HCT116 (cell line): ENCODE measurements at places on chromosomes 6 and 20.

DNA sequence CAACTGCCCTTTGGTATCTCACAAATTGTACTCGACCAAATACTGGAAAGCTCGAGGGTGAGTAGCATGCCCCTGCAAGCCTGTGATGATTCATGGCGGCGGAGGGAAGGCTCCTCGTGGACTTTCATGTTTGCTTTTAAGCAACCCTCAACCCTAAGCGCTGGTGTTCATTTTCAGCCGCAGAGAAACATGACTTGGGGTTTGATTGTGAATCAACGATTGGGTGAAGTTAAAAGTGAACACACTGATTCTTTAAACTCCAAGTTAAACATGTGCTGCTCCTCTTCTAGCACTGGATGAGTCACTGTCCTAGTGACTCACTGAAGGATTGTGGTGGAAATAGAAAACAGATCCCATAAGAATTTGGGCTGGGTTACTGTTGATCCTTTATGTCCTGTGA is 8.3 kb downstream of the CD109 start:
- DNase-seq, result peak; percentile 93

DNA sequence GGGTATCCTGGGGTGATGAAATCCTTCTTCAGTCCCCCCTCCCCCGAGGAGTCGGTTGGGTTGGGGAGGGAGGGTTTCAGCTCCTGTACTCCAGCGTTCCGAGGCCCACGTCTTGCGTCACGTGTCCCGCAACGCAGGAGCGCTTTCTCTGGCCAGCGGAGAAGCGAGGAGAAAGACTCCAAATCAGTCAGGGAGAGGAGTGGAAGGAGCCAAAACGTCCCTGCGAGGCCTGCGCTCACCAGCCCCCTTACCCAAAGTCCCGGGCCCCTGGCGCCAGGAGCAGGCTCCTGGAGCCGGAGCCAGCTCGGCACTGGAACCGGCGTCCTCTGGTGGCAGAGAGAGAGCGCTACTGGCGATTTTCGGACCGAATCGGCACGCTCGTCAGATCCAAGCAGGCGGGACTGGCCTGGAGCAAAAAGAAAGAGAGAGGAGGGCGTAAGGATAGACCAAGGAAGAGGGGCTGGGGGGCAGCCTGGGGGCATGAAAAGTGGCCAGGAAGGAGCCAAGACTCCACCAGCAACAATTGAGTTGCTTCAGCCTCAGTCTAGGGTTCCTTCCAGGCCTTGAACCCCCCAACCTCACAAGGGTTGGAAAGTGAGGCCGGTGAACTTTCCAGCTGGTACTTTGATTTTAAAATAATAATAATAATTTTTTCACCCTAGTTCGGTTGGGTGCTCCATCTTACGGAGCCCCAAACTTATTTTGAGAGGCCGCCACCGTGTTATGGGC is at the start of gene GNAS:
TSS of gene GNAS (plus strand) at position 174 of the 729 bp plus-strand sequence.
- no peak for DNase-seq

DNA sequence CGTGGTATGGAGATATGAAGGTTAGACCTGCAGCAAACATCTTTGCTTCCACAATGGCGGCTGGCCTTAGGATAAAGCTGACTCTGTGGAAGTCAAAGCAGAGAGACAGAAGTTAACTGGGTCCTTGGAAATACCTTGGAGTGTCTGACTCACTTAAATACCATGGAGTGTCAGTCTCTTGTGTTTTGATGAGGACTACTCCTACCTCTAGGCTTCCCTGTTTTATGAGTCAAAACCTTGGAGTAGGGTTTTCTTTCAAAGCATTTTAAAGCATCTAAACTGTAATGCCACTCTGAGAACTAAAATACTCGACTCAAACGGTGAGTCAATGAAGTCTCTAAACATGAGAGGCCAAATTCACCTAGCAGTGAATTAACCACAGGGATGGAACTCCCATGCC is 329.1 kb downstream of the SAMD5 start:
- no peak for DNase-seq

DNA sequence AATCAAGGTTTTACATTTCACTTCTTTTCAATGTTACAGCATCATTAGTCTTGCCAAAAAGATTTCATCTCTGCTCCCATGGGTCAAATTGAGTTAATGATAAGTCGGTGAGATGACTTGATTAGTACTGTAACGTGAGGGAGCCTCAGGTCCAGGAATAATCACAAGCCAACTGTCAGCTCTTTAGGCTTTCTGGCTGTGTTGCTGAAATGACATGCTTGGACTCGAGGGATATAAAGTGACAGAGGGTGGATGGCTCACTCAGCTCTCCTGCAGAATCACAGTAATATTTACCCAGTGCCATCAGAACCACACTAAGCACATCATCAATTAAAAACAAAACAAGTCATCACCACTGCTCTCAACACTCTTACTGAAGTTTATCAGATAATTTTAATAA is 196.2 kb upstream of the THEMIS start:
- DNase-seq, result no peak

DNA sequence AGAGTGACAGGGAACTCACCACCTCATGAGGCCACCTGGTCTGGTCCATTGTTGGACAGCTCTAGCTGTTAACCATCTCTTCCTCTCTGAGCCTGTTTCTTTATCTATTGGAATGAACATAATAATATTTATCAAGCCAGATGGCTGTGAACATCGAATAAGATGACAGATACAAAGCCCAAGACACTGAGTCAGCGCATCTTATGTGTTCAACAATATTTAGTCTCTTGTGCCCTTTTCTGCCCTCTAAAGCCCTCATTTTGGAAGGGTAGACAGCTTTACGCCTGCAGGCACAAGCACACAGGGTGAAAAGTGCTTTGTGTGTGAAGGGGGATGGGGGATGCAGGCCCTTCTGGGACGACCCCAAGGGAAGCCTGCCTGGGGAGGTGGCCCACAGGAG is 164.0 kb downstream of the GRM4 start:
- DNase-seq, result no peak

DNA sequence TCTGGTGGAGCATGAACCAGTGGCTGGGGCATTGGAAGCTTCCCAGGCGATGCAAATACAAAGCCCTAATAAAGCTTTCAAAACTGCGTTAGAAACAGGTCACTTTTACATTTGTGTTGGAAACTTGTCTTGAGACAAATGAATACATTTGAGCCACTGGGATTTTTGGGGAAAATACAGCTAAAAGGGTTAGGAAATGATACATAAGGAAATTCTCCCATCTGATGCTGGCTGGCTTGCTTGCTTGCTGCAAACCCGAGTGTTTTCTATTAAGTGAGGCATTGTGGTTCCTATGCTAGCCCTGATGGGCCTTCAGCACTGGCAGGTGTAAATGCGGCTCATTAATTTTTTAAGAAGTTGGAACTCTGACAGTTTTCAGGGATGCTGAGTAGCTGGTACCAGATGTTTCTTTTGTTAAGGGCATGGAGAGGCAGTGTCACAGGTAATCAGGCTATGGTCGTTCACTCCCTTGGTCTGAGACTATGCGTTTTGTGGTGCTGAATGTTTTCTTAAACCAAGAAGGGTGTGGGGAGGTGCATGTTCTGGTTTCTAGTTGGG is 35.2 kb downstream of the RREB1 start:
- no peak for DNase-seq

GRCh38 chr6:163716690-163717089 is 302.2 kb downstream of the QKI start:
- DNase-seq, result no peak

GRCh38 chr20:60803335-60804055 is 448.6 kb upstream of the CDH4 start:
- no peak for DNase-seq

DNA sequence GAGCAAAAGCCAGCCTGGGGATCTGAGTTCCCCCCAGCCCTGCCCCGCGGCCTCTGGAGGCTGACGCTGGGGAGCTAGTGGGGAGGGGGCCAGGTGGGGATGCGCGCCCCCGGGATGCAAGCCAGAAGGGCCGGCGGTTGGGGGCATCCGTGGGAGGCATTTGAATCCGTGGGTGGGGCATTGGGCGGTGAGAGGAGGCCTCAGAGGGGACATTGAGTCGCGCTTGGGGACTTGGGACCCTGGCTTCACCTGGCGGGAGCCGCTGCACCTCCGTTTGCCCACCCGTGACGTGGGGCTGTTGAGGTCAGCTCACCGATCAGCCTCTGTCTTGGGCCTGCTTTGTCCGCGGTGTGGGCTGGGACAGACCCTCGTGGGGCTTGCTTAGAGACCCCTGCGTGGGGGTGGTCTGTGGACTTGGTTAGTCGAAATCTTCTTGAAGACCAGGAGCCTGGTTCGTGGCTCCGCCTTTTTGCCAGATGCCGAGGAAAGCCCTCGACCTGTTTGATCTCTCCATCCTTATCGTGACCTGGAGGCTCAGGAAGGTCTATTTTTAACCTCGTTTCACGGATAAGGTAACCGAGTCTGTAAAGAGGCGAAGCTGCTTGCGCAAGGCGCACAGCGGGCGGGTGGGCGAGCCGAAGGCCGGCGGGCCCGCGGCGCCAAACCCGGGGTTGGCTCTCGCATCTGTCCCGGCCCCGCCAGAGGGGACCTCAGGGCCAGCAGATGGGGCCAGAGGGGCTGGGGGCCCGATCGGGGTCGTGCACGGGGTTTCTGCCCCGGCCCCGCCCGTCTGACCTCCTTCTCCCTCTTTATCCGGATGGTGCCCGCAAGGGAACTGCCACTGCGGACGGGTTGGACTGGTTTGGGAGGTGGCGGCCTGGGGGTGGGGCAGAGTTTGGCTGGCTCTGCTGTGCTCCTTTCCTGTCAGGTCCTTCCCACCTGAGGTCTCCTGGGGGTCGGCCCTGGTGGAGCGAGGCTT is 8.3 kb downstream of the FAM110A start:
- DNase-seq, result no peak

GRCh38 chr20:23585449-23585807 is 17.1 kb upstream of the CST9L start:
- no peak for DNase-seq

DNA sequence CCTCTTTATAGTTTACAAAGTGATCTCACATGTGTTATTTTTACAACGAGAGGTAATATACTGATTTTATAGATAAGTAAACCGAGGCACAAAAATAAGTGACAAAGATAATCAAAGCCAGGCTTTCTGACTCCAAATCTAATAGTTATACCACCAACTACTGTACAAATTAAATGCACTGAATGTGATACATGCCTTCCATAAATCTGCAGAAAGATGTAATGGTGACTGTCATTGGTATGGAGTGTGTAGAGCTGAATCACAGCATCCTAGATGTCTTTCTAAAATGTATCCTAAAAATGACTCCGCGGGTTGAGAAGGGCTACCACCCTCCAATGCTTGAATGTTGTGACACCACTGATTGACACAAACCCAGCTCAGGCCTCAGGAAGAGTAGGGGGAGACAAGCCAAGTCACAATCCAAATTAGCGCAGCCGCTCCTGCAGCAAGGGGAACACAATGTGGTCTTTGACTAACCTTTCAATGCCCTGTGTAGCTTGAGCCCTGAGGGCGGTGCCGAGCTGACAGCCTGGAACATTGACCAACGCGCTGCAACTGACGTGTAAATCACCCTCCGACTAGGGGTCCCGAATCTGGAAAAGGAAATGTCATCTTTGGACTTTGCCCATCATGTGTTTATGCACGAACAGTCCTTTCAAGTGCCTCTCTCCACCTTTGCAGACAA is 136.8 kb downstream of the OLIG3 start:
- DNase-seq, result no peak

GRCh38 chr20:58665606-58666005 is 14.5 kb downstream of the STX16 start:
- no peak for DNase-seq

- DNase-seq, result no peak
Observed at GRCh38 chr6:3471711-3472110, 14.9 kb upstream of the SLC22A23 start.

- no peak for DNase-seq
Observed at GRCh38 chr6:42418724-42419123, 33.0 kb downstream of the TRERF1 start.

GRCh38 chr6:110705543-110705942 is 109.7 kb downstream of the CDK19 start:
- no peak for DNase-seq

DNA sequence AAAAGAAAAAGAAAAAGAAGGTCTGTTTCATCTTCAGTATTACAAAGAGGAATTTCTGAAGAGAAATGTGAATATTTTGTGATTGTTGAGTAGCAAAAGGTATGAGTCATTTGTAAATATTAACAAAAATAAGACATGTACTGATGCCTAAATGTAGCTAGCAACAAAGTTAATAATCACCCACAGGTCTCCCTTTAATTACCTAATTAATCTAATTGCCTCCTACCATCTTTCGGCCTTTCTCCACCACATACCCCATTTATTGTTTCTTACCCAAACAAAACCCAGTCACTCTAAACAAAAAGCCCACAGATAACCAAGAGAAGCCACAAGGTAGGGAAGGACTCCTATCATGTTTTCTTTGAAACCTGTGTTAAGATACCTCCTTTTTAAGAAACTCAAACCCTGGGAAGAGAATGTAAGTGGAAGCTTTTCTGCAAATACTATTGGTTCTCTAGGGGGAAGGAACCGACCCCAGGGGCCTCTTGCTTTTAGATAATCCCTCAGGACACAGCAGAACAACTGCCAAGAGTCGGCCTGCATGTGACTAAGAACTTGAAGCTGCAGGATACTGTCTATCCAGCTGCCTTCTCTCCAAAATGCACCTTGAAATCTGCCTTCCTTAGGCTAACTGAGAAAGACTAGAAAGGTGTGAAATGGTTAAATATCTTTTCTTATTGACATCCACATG is 16.1 kb upstream of the STK38 start:
- DNase-seq, result no peak

GRCh38 chr20:58699623-58700107 is 7.1 kb downstream of the NPEPL1 start:
- DNase-seq, result no peak

GRCh38 chr6:24659561-24659960 is 7.1 kb downstream of the TDP2 start:
- no peak for DNase-seq

DNA sequence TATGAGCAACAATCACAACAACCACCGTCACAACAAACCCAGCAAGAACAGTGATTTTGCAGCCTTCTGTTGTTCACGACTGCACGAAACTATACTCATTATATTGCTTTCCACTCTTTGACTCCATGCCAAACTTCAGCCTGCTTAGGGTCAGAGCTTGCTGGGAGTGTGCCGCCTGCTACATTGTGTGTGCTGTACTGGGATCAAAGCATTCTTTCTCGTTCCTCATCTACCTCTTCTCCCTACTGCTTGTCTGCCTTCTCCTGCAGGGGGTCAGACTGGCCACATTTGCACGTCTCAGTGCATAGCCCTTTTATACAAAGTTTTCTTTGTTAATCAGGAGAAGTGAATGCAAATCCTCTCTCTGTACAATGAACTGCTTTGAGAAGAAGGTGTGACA is 401.6 kb upstream of the CITED2 start:
- DNase-seq, result no peak
